Fibroblast of upper back skin (primary cell): ENCODE measurements at places on chromosomes 4 and X.

- DNase-seq: no peak
Observed at GRCh38 chr4:41559940-41560516, 22.1 kb downstream of the LIMCH1 start.

- peak; percentile 53 for DNase-seq
Observed at GRCh38 chrX:14030174-14030530, 460 bp upstream of the GEMIN8 start.

DNA sequence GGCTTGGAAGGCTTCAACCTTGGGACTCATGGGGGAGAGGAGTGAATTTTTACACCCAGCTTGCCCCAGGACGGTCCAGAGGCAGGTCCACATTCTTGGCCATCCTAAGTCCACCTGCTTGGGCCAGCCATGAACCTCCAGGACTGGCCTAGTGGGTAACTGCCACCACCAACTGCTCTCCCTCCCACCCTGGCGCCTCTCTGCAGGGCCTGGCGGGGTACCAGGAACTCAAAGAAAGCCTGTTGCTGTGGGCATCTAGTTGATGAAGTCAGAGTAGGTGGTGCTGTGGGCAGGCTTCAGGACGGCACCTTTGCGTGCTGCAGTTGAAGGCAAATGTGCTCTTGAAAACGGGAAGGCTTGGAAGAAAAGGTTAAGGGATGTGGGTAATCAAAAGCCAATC is 12.0 kb downstream of the BCOR start:
- no peak for DNase-seq

GRCh38 chr4:142566777-142567176 is 279.3 kb downstream of the INPP4B start:
- no peak for DNase-seq

DNA sequence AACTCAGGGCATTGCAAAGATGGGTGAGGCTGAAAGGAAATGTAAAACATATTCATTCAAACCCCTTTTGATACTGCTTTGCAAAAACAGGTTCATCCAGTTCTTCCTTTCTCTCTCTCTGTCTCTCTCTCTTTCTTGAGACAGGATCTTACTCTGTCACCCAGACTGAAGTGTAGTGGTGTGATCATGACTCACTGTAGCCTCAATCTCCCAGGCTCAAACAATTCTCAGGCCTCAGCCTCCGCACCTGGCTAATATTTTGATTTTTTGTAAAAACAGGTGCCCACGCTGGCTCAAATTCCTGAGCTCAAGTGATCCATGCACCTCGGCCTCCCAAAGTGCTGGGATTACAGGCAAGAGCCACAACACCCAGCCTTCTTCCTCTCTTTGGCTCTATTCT is 15.6 kb upstream of the DCHS2 start:
- DNase-seq: no peak

GRCh38 chrX:53817548-53817947 is 131.0 kb upstream of the HUWE1 start:
- DNase-seq: no peak

- no peak for DNase-seq
Observed at GRCh38 chrX:37716602-37717001, 31.0 kb downstream of the XK start.

DNA sequence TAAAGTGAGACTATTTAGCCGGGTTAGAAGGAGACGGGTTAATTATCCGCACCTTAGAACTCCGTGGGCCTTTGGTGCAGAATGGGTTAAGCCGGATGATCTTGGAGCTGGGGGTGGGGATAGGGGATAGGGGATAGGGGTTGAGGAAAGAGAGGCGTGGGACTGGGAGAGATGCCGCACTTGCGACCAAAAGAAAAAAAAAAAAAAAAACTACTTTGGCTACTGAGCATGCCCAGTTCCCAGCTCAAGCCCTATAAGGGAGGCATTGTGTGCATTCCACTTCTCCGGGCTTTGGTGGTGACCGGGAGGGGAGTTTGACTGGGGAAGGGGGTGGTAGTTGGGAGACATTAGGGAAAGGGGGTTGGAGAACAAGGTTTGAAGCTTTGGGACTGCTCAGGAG is at the start of gene SLITRK4:
Gene SLITRK4 (minus strand): TSS at position 187 of the 400 bp plus-strand sequence. CDS start 4,993 bp downstream, outside the sequence.
- DNase-seq: no peak

GRCh38 chr4:17773135-17773698 is 8.2 kb downstream of the FAM184B start:
- no peak for DNase-seq

- DNase-seq: no peak
Observed at GRCh38 chrX:10085223-10085622, 71.6 kb upstream of the CLCN4 start.

GRCh38 chr4:2869659-2870058 is 26.0 kb downstream of the ADD1 start:
- no peak for DNase-seq

- no peak for DNase-seq
Observed at GRCh38 chrX:10047631-10048030, 80.5 kb downstream of the CLDN34 start.

DNA sequence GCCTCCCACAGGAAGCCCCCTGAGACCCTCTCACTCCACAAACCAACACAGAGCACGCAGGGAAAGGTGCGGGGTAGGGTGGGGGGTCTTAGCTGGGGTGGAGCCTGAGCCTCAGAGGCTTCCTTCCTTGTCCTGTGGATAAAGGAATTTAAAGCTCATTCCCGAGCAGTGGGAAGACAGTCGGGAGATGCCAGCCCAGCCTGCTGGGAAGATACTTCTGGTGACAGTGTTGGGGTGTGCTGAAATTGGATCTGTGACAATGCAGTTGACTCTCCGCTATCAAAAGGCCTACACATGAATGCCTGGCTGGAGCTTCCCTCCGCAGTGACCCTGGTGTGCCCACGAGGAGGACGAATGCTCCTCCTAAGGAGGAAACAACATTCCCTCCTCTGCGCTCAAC is 45.5 kb downstream of the JAKMIP1 start:
- no peak for DNase-seq

DNA sequence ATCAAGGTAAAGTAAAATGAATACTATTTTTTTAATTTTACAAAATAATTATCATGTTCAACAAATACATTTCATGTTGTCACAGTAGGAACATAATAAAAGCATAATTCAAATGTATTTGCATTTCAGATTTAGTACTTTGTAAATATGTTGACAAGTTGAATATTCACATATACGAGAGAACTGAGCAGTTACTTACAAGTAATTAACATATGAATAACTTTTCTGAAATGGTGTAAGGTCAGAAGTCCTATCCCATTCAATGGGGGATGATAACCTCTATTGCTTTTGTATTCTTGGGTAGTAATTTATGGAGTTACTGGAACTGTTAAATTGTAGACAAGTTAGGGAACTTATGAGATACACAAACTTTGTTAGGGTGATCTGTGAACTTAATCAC is 191.1 kb downstream of the COX7B2 start:
- no peak for DNase-seq

DNA sequence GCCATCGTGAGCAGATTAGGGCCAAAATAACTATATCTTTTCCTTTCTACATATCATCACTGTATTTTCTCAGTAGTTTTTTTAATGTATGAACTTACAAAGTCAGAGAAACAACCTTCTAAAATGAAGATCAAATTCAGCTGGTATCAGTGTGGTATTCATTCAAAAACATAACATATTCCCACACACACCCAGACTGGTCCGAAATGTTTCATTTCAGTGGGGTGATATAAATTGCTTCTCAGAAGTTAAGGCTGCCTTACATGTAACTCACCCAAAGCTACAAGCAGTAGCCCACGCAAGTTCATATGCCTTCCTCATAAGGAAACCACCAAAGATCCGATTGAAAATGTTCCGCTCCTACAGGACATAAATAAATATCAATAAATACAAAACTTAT is 37.8 kb downstream of the ACOT9 start:
- no peak for DNase-seq

DNA sequence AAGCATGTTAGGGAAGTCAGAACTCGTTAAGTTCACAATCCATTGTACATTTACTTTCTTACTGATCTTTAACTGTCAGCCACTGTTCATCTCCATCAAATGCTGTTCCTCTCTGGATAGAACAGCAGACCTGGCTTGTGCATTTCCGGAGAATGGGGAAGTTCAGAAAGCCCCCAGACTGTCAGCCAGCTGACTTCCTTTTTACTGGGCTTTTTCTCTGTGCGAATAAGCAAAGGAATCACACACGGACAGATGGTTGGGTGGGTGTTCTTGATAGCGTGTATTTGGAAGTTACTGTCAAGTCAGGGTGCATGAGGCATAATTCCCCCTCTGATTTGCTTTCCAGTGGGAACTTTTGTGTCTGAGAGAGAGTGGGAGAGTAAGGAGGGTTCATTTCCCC is 56.8 kb downstream of the TSPAN7 start:
- no peak for DNase-seq

DNA sequence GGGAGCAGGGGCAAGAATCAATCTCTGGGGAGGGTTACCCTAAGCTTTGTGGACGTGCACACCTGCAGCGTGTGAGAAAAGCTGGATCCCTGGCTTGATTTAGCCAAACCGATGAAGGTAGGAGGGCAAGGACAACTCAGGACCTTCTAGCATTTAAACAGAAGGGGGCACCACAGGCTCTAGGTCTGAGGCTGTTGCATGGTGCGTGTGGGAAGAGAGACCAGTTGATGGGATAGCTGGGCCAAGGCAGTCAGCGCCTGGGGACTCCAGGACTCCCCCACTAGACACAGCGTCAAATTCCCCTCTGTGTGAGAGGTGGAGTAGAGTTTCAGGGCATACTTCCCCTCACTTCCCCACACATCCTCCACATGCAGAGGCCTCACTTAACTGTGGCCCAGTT is 4.3 kb downstream of the GABRQ start:
- DNase-seq: peak; percentile 23

DNA sequence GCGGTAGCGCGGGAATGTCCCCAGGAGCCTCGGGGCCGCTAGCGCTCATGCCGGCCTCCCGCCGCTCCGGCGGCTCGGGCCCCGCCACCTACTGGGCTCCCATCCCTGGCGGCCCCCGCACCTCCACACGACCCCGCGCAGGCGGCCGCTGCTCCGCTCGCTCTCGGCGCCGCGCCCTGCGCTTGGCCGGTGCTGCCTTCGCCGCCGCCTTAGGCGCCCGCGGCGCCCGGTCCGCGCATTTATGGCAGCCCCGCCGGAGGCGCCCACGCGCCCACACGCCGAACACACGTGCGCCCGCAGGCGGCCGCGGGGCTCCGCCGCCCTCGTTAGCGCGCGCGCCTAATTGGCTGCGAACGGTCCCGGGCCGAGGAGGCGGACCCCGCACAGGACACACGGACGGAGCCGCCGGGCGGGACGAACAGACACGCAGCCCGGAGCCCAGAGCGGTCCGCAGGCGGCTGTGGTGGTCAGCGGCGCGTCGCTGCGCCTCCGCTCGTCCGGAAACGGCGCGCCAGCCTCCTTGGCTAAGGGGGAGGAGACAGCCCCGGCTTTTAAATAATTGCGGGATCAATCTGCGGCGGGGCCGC is at the start of gene NKX1-1:
Gene NKX1-1 (minus strand): TSS at position 49 of the 587 bp plus-strand sequence. CDS start 0 bp downstream, at position 49.
- DNase-seq: no peak

DNA sequence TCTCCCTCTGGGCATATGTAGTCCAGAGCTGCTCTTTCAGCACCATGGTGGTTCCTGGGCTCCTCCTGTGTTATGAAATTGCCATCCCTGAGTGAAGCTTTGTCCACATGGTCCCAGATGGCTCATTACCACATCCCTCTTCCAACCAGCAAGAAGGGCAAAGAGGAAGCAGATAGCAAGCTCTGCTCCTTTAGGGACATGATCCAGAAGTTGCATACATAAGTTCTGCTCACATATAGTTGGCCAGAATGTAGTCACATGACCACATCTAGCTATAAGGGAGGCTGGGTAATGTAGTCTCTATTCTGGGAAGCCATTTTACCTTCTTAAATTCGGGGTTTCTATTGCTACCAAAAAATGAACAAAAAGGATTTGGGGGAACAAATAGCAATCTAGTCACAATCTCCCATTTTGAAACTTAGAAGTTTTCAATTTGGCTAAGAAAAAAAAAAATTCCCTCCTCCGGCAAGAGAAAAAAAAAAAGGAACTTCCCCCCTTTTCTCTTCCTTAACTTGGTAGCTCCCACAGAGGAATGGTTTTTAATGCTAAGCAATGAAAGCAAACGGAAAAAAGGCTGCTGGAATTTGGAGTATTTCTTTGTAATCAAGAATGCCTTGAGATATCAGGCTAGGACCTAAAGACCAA is 88.2 kb upstream of the USP9X start:
- peak; percentile 77 for DNase-seq

DNA sequence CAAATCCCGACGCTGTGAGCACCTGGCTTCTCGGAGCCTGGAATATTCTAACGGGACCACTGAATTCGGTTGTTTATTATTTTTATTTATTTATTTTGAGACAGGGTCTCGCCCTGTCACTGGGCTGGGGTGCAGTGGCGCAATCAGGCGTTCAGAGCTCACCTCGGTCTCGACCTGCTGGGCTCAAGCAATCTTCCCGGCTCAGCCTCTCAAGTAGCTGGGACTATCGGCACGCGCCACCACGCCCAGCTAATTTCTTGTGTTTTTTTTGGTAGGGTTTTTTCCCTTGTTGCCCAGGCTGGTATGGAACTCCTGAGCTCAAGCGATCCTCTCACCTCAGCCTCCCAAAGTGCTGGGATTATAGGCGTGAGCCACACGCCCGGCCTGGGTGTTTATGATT is 21.5 kb upstream of the S100P start:
- DNase-seq: no peak

DNA sequence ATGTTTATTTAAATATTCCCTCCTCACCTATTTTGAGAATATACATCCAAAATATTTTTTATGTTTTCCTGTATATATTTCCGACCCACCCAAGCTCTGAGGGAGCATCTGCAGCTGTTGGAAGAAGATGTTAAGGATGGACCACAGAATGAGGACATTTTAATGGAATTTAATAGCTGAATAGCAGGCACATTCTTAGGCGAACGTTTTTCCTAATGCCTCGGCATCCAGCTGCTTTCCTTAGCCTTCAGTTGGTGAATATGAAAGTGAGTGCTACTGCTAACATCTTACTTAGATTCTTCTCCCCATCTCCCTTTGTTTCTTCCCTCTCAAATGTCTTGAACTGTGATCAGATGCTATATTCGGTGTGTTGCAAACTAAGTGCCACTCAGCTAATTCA is 158.0 kb upstream of the CTSO start:
- DNase-seq: peak; percentile 53

GRCh38 chr4:132071815-132072214 is 1077.3 kb upstream of the PCDH10 start:
- DNase-seq: peak; percentile 62

DNA sequence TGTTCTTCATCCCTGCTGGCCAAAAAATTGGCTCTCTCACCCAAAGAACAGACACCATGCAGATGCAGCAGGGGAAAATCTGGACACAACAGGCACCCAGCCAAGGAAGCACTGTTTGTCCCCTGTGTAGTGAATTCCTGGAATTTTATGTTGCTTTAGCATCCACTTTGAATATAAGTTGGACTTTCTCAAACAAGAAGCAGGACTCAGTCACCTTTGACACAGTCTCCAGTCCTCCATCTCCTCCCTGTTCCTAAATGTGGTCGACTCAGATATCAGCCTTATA is 11.8 kb downstream of the ZNF182 start:
- DNase-seq: peak; percentile 5

DNA sequence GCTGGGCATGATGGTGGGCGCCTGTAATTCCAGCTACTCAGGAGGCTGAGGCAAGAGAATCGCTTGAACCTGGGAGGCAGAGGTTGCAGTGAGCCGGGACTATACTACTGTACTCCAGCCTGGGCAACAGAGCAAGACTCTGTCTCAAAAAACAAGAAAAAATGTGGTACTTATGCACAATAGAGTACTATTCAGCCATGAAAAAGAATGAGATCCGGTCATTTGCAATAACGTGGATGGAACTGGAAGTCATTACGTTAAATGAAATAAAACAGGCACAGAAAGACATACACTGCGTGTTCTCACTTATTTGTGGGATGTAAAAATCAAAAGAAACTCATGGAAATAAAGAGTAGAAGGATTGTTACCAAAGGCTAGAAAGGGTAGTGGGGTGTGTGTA is 12.1 kb downstream of the RPGR start:
- DNase-seq: no peak

GRCh38 chr4:184401397-184402171 is 72.8 kb downstream of the IRF2 start:
- no peak for DNase-seq
